Smooth muscle cell of the pulmonary artery (primary cell): ENCODE measurements at places on chromosomes 7 and 10. TPM values are rescaled to one million over a fixed set of nuclear protein-coding genes. Genes with fewer than 3 reads are reported as not detected.

CD36 gene
- 112 and 1,000 TPM in 2 replicates for total RNA-seq

DGKB gene
- 0.07 and 0.13 TPM in 2 replicates for total RNA-seq

NKX6-2 gene
- not detected in 2 replicates for total RNA-seq

GSDME gene
- total RNA-seq, result 39.7 and 77.8 TPM in 2 replicates

TRIL gene
- 0.40 and 1.8 TPM in 2 replicates for total RNA-seq

USP54 gene
- 6.6 and 11.0 TPM in 2 replicates for total RNA-seq

ZRANB1 gene
- 23.0 and 25.1 TPM in 2 replicates for total RNA-seq

PNLIP gene
- total RNA-seq, result not detected in 2 replicates

PIK3AP1 gene
- 0.13 TPM in 1 of 2 replicates, not detected in the other for total RNA-seq

FLNC gene
- total RNA-seq, result 324 and 363 TPM in 2 replicates

DDC gene
- total RNA-seq, result not detected in 2 replicates

HABP2 gene
- total RNA-seq, result not detected in 2 replicates

RAPGEF5 gene
- total RNA-seq, result 23.8 and 35.8 TPM in 2 replicates

UBE2D1 gene
- total RNA-seq, result 10.0 and 12.3 TPM in 2 replicates

CALML3 gene
- not detected in 2 replicates for total RNA-seq

EVX1 gene
- not detected in 2 replicates for total RNA-seq

NME8 gene
- not detected in 2 replicates for total RNA-seq

PALD1 gene
- total RNA-seq, result 0.40 and 1.4 TPM in 2 replicates

FOXI2 gene
- not detected in 2 replicates for total RNA-seq

MEOX2 gene
- total RNA-seq, result 0.40 and 28.3 TPM in 2 replicates

CALN1 gene
- not detected in 2 replicates for total RNA-seq

P4HA1 gene
- 457 and 753 TPM in 2 replicates for total RNA-seq

ERVW-1 gene
- total RNA-seq, result not detected in 2 replicates

ZKSCAN5 gene
- total RNA-seq, result 8.1 and 10.5 TPM in 2 replicates

AKR1C2 gene
- 8.2 and 14.9 TPM in 2 replicates for total RNA-seq

CTAGE4 gene
- total RNA-seq, result 0.36 and 0.91 TPM in 2 replicates

VAX1 gene
- total RNA-seq, result not detected in 2 replicates

ALOX5 gene
- not detected in 2 replicates for total RNA-seq

SYNPO2L gene
- 0.07 TPM in 1 of 2 replicates, not detected in the other for total RNA-seq

ZNF488 gene
- 0.13 TPM in 1 of 2 replicates, not detected in the other for total RNA-seq

GPR158 gene
- 0.26 and 0.33 TPM in 2 replicates for total RNA-seq

COL1A2 gene
- total RNA-seq, result 7,425 and 10,972 TPM in 2 replicates

NPM3 gene
- total RNA-seq, result 43.5 and 57.5 TPM in 2 replicates

JAZF1 gene
- 9.7 and 11.7 TPM in 2 replicates for total RNA-seq

RGR gene
- not detected in 2 replicates for total RNA-seq

ENO4 gene
- total RNA-seq, result 0.07 and 0.13 TPM in 2 replicates

NPFFR1 gene
- not detected in 2 replicates for total RNA-seq

GARIN1A gene
- total RNA-seq, result 1.3 and 1.4 TPM in 2 replicates

ENTPD1 gene
- 0.92 and 2.7 TPM in 2 replicates for total RNA-seq

CTAGE8 gene
- total RNA-seq, result 0.17 TPM in 1 of 2 replicates, not detected in the other

GTPBP4 gene
- total RNA-seq, result 24.3 and 30.5 TPM in 2 replicates

MYPN gene
- 1.6 and 2.3 TPM in 2 replicates for total RNA-seq

LIPK gene
- not detected in 2 replicates for total RNA-seq

OR2A1 gene
- total RNA-seq, result 0.07 and 0.33 TPM in 2 replicates

CCDC172 gene
- total RNA-seq, result not detected in 2 replicates

MRLN gene
- not detected in 2 replicates for total RNA-seq

INMT gene
- total RNA-seq, result 12.0 and 13.1 TPM in 2 replicates

ITPRID1 gene
- not detected in 2 replicates for total RNA-seq

MRM2 gene
- 13.0 and 13.5 TPM in 2 replicates for total RNA-seq

PDIA4 gene
- 437 and 505 TPM in 2 replicates for total RNA-seq

LLCFC1 gene
- total RNA-seq, result not detected in 2 replicates

FAM25G gene
- total RNA-seq, result not detected in 2 replicates

UBE2H gene
- total RNA-seq, result 85.4 and 102 TPM in 2 replicates

OLAH gene
- 0.26 TPM in 1 of 2 replicates, not detected in the other for total RNA-seq

AKR1C4 gene
- not detected in 2 replicates for total RNA-seq

OR2F1 gene
- not detected in 2 replicates for total RNA-seq

BMPR1A gene
- 55.2 and 60.5 TPM in 2 replicates for total RNA-seq

KIAA1217 gene
- total RNA-seq, result 2.7 and 6.9 TPM in 2 replicates
